ENCODE measurements at places on chromosomes 3 and 15.

GRCh38 chr3:53989451-53989850 lies 97.8 kb upstream of the SELENOK start:
- DNase-seq = no peak

GRCh38 chr3:181860235-181860634 lies 148.5 kb downstream of the SOX2 start:
- no peak for DNase-seq

DNA sequence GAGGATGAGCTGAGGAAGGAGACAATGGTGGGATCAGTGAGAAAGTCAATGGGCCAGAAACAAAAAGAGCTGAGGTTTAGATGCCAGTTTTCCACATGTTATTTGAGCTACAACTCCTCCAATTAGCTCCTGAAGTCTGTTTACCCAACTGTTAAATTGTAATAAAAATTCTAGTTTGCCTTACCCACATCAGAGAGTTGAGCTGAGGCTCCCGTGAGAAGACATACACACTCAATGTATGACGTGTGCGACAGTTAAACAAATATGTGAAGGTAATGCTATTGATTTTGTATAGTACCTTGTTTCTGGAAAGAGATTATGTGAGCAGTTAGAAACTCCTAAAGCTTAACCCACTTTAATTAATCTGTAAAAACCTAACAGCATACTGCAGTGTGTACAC lies 318.1 kb upstream of the GRM7 start:
- DNase-seq = no peak

- no peak for DNase-seq
Measured at GRCh38 chr3:133754455-133754854, 8.3 kb downstream of the TF start.
